ENCODE measurements at places on chromosomes 1 and 21. TPM values are rescaled to one million over a fixed set of nuclear protein-coding genes. Genes with fewer than 3 reads are reported as not detected.
A peak's percentile ranks its signal among the peaks of the same experiment; 100 is the strongest.

ETV3L gene
- total RNA-seq = not detected

GRCh38 chr1:226525750-226526149 lies 22.8 kb upstream of the STUM start:
- DNase-seq = no peak
- H3K36me3 ChIP-seq = no peaks in the 10 kb centered on the region
- no peaks in the 10 kb centered on the region for H3K4me1 ChIP-seq
- no peak overlapping the region for H3K4me3 ChIP-seq

- no peak overlapping the region for H3K4me3 ChIP-seq
- no peak for DNase-seq
- H3K4me1 ChIP-seq = peaks cover 7% of the 10 kb centered on the region
Measured at GRCh38 chr1:4702932-4703331, 48.5 kb downstream of the AJAP1 start.

DNA sequence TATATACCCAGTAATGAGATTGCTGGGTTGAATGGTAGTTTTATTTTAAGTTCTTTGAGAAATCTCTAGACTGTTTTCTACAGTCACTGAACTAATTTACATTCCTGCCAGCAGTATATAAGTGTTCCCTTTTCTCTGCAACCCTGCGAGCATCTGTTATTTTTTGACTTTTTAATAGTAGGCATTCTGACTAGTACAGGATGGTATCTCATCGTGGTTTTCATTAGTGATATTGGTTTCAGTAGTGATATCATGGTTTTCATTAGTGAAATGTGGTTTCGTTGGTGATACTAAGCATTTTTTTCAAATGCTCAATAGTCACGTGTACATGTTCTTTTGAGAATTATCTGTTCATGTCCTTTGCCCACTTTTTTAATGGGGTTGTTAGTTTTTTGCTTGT lies 316.8 kb downstream of the PTBP2 start:
- H3K27me3 ChIP-seq = no peaks in the 10 kb centered on the region
- DNase-seq = no peak
- H3K36me3 ChIP-seq = no peaks in the 10 kb centered on the region
- no peak overlapping the region for H3K27ac ChIP-seq
- no peaks in the 10 kb centered on the region for H3K4me1 ChIP-seq

PPCS gene
- 76.8 TPM for total RNA-seq

GRCh38 chr1:10064416-10065343 lies 31.9 kb downstream of the UBE4B start:
- H3K4me3 ChIP-seq = no peak overlapping the region
- no peaks in the 10 kb centered on the region for H3K36me3 ChIP-seq
- H3K27ac ChIP-seq = peak overlapping the region; percentile 77
- H3K4me1 ChIP-seq = peaks cover 54% of the 10 kb centered on the region
- no peaks in the 10 kb centered on the region for H3K27me3 ChIP-seq

DNA sequence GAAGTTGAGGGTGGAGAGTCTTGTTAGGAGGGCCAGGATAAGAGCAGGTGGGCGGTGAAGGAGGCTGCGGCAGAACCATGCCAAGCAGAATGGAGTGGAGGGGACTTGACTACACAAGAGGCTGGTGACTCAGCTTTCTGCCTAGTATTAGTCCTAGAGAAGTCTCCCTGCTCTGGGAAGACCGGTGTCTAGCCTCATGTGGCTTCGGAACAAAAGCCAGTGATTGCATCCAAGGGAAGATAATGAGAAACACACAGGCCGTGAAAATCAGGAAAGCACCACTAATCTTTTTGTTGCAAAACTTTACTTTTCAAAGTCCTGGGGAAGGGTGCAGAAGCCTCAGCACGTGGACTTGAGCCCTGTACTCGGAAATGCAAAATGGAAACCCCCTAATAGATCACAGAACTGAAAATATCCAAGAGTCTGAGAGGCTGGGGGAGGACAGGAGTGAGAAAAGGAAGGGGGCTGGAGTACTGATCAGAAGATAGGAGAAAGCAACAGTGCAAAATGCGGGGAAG lies 31.4 kb downstream of the DDR2 start:
- H3K36me3 ChIP-seq = no peaks in the 10 kb centered on the region
- no peak overlapping the region for H3K27ac ChIP-seq
- no peaks in the 10 kb centered on the region for H3K27me3 ChIP-seq

DNA sequence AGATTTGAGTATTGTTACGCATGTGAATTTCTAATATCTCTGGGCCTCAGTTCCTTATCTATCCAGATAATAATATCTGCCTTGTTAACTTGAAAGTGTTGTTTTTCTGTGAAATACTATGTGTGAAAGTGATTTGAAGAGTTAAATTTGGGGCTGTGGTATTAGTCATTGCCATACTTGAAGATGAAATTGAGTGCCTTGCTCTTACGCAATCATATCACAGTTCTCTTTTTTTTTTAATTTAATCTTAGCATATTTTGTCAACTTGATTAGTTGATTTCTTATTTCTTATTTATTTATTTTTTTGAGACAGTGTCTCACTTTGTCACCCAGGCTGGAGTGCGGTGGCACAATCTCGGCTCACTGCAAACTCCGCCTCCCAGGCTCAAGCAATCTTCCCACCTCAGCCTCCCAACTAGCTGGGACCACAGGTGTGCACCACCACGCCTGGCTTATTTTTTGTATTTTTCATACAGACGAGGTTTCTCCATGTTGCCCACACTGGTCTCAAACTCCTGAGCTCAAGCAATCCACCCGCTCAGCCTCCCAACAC lies 31.0 kb downstream of the AGO4 start:
- no peak overlapping the region for H3K27ac ChIP-seq
- no peak for DNase-seq
- H3K4me3 ChIP-seq = no peak overlapping the region
- H3K36me3 ChIP-seq = no peaks in the 10 kb centered on the region
- H3K27me3 ChIP-seq = no peaks in the 10 kb centered on the region
- peaks cover 12% of the 10 kb centered on the region for H3K4me1 ChIP-seq

CFAP107 gene
- total RNA-seq = not detected

- no peaks in the 10 kb centered on the region for H3K27me3 ChIP-seq
- DNase-seq = no peak
- no peak overlapping the region for H3K27ac ChIP-seq
- H3K4me1 ChIP-seq = peaks cover 25% of the 10 kb centered on the region
- H3K36me3 ChIP-seq = no peaks in the 10 kb centered on the region
- no peak overlapping the region for H3K4me3 ChIP-seq
Measured at GRCh38 chr21:28705616-28706015, 287.1 kb downstream of the LTN1 start.

BMP8B gene
- 0.18 TPM for total RNA-seq

DNA sequence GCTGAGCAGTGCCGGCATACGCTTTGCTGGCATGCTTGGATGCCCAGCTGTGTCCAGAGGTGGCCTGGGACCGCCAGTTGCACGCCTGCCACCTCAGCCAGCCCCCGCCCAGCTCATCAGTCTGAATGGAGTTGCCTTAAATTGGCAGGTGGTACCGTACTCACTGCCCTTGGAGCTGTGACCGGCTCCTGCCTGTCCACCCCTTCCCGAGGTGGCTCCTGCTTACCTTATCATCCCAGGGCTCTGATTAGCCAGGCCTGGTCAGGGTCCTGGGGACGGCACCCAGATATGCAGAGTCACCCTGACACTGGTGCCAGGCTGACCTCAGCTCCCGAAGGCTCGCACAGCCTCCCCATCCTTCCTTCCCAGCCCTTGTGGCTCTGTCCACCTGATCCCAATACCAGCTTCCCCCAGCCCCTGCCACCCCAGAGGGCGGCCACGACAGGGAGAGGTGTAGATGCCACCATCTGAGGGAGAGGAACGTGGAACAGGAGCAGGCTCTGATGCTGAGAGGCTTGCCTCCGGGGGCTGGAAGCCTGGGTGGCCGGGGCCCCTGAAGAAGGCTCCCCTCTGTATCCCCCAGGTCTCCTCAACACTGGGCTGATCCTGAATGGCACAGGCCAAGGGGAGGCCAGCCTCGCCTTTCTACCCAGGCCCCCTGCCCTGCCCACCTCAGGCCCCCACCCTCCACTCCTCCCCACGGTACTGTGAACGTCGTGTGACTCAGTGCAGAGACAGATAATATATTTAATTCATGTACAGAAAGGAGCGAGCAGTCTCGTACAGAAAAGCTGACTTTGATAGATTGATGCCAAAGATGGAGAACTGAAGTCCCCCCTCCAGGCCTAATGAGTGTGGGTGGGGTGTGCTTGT lies 27.8 kb downstream of the CDK18 start:
- peaks cover 9% of the 10 kb centered on the region for H3K4me1 ChIP-seq
- no peak overlapping the region for H3K27ac ChIP-seq
- peaks cover 31% of the 10 kb centered on the region for H3K36me3 ChIP-seq
- no peak overlapping the region for H3K4me3 ChIP-seq

DNA sequence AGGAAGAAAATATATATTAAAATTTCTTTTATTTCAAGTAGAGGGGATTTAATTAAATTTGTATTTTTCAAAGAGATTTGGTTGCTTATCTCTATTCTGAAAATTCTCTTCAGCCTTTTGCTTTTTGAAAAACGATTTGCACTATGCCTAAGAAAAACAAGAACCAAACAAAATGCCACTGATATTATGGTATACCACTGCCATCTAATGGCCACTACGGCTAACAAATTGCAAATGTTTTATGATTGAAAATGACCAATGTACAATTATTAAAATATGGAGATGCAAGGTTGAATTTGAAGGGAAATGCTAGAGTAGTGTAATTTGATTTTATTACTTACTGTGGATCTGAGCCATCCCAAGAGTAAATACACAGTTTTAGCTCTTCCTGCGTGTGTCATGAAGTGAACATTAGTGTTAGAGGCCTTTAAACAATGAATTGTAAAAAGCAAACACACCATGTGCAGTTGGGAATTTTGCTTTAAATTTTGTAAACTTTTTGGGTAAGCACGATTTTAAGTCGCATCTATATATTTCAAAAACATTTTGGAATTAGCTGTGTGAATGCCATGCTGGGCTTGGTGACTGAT lies 137.4 kb upstream of the USP25 start:
- H3K27ac ChIP-seq = no peak overlapping the region
- no peaks in the 10 kb centered on the region for H3K27me3 ChIP-seq
- H3K4me3 ChIP-seq = no peak overlapping the region
- no peak for DNase-seq
- no peaks in the 10 kb centered on the region for H3K4me1 ChIP-seq

SYT11 gene
- total RNA-seq = 0.87 TPM

DNA sequence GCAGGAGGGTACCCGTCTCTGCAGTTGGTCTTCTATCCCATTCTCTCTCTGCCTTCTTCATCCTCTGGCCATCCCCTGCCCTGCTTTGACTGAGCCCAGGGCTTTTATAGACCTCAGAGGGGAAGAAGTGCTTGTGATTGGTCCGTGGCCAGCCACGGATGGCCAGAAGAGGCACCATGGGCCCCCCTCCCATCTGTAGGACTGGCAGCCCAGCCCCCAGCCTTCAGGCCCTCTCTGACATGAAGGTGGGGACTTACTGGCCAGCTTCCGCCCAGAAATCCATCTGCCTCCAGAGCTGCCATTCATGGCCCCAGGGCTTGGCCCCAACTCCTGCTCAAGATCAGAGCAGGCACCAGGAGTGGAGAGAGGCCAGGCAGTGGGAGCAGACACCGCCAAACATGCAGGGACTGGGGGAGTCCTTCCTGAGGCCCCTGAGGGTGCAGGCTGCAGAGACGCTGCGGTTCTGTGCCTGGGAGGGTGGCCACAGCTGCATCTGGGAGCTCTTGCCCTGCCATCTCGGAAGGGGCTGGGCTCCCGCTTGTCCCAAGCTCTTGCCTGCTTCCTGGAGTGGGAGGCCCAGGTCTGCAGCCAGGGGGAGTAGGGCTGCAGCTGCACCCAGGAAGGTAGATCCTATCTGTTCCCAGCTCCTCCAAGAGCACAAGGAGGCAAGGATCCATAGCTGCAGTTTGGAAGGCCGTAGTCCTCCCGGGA lies 698.6 kb upstream of the B3GALT2 start:
- no peak overlapping the region for H3K4me3 ChIP-seq
- DNase-seq = no peak
- no peaks in the 10 kb centered on the region for H3K27me3 ChIP-seq

GRCh38 chr1:114025609-114026401 lies 46.5 kb downstream of the OLFML3 start:
- no peaks in the 10 kb centered on the region for H3K36me3 ChIP-seq
- H3K27me3 ChIP-seq = no peaks in the 10 kb centered on the region
- no peak for DNase-seq

- no peak overlapping the region for H3K4me3 ChIP-seq
- H3K27me3 ChIP-seq = no peaks in the 10 kb centered on the region
- no peaks in the 10 kb centered on the region for H3K36me3 ChIP-seq
- H3K4me1 ChIP-seq = no peaks in the 10 kb centered on the region
- no peak overlapping the region for H3K27ac ChIP-seq
Measured at GRCh38 chr1:212583643-212584042, 24.9 kb upstream of the ATF3 start.

GRCh38 chr1:222247811-222248310 lies 300.0 kb downstream of the HHIPL2 start:
- no peaks in the 10 kb centered on the region for H3K4me1 ChIP-seq
- H3K27ac ChIP-seq = no peak overlapping the region
- no peaks in the 10 kb centered on the region for H3K36me3 ChIP-seq
- H3K27me3 ChIP-seq = no peaks in the 10 kb centered on the region
- no peak for DNase-seq

DNA sequence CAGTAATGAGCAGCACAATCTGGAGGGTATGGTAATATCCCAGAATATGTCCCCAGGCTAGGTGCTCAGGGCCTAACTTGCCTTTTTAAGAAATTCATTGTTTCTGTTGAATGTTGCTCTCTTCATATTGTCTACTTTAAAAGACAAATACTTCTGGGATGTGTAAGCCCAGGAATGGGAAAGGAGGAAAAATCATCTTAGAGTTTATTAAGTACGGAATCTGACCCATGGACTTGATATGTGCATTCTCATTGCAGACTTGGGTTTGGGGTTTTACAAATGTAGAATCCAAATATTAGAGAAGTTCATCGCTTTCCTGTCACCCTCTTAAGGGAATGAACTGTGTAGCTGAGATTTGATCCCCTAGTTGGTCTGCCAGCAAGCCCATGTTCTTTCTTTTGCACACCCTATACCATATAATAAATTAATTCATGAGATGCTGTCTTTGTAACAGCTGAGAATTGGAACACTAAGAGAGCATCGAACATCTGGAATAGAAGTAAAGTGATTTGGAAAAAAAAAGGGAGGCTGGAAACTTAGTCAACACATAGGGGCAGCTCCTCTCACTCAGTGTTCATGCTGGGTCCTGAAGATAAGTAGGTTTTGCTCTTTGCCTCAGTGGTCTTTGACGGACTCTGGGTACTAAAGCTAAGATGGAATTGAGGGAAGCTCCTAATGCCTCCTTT lies 235.8 kb upstream of the C1orf105 start:
- no peaks in the 10 kb centered on the region for H3K36me3 ChIP-seq
- H3K27me3 ChIP-seq = no peaks in the 10 kb centered on the region
- no peak overlapping the region for H3K27ac ChIP-seq
- H3K4me3 ChIP-seq = no peak overlapping the region

GRCh38 chr1:26602378-26602959 lies 72.9 kb downstream of the RPS6KA1 start:
- no peaks in the 10 kb centered on the region for H3K36me3 ChIP-seq
- no peaks in the 10 kb centered on the region for H3K4me1 ChIP-seq
- no peaks in the 10 kb centered on the region for H3K27me3 ChIP-seq
- DNase-seq = no peak
- H3K4me3 ChIP-seq = no peak overlapping the region
- H3K27ac ChIP-seq = no peak overlapping the region

GPR25 gene
- 1.3 TPM for total RNA-seq

All from esophagus squamous epithelium (tissue), 5 donors.